CD4-positive, alpha-beta T cell treated with Interleukin-2 at 100 ng/mL for 4 hours (primary cell): ENCODE measurements at places on chromosomes 5 and 9.

DNA sequence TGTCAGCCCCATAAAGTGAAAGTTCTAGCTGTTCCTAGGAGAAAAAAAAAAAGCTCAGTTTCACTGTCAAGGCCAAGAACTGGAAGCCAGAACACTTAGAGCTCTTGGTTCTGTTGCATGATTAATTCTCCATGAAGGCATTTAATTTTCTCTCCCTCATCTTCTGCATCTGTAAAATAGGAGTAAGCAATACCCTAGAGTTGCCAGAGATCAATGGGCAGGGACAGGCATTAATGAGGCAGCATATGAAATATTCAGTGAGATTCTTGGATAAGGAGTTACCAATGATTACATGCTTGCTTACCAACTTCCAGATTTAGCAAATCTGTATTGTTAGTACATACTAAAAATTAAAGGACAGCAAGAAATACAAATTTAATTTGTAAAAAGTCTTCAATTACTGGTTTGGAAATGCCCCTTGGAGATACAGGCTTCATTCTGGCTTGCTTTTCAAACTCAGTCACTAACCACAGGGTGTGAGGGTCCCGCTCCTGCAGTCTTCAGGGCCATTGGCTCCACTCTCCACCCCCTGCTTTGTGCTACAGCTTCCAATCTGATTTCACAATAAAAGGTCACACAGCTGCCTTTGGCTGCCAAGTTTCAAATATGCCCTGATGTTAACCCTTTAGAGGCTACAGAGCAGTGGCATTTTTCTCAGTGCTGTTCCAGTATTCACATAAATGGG is 624.6 kb downstream of the BNC2 start:
- no peak for DNase-seq

- no peak for DNase-seq
Observed at GRCh38 chr5:112069329-112069728, 312.3 kb upstream of the NREP start.

GRCh38 chr9:20640331-20641187 is 18.3 kb upstream of the MLLT3 start:
- DNase-seq = peak; percentile 73

- DNase-seq = no peak
Observed at GRCh38 chr9:124559871-124560270, 52.7 kb upstream of the NR5A1 start.

- DNase-seq = no peak
Observed at GRCh38 chr5:78779771-78780616, 131.4 kb upstream of the LHFPL2 start.

DNA sequence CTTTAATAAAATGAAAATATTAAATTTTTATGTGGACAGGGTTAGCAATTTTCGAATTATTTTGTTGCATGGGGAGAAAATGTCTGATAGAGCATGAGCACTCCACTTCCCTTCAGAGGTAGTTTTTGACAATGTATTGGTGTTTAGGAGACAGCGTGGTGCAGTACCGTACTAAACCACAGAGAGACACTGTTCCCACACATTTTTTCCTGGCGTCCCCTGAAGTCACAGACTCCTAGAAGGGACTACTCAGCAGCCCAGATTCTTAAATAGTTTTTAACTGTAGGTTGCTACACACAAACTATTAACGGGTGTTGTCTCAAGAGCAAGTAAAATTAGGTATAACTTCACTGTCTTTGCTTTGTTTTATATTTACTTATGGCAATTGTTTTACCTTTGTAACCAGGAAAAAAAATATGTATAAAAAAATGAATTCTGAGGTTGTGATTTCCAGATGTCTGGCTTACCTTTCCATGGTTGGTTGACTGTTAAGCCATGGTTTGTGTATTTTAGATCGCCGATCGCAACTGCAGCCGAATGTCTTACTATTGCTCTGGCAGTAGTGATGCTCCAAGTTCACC is 171.2 kb downstream of the DOCK8 start:
- DNase-seq = peak; percentile 14

DNA sequence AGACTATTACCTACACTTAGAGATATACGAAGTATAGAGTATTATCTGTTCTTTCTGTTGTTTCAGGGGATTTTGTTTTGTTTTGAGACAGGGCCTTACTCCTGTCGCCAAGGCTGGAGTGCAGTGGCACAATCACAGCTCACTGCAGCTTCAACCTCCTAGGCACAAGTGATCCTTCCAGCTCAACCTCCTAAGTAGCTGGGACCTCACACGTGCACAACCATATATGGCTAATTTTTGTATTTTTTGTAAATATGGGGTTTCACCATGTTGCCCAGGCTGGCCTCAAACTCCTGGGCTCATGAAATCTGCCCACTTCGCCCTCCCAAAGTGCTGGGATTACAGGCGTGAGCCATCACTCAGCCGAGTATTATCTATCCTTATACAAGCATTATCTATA is 45.9 kb downstream of the SUSD1 start:
- no peak for DNase-seq

- DNase-seq = no peak
Observed at GRCh38 chr9:37406603-37407401, 15.7 kb upstream of the GRHPR start.

DNA sequence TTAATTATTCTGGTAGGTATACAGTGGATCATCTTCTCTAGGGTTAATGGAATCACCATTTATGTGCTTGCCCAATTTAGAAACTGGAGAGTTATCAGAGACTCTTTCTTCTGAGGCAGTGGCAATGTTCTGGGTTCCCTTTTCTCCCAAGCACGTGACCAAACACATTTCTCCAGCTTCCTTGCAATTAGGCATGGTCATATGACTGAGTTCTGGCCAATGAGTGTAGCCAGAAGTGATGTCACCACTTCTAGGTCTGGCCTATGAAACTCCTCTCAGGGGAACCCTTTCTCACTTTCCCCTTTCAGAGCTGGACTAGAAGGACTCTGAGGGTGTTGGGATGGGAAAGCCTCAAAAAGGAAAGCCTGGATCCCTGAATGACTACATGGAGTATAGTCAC is 172.0 kb downstream of the NSG2 start:
- no peak for DNase-seq

- no peak for DNase-seq
Observed at GRCh38 chr9:19030899-19031298, 2.1 kb downstream of the SAXO1 start.

GRCh38 chr5:87746341-87746740 is 333.6 kb upstream of the CCNH start:
- DNase-seq = no peak

- no peak for DNase-seq
Observed at GRCh38 chr5:142304013-142304701, 20.7 kb downstream of the SPRY4 start.

DNA sequence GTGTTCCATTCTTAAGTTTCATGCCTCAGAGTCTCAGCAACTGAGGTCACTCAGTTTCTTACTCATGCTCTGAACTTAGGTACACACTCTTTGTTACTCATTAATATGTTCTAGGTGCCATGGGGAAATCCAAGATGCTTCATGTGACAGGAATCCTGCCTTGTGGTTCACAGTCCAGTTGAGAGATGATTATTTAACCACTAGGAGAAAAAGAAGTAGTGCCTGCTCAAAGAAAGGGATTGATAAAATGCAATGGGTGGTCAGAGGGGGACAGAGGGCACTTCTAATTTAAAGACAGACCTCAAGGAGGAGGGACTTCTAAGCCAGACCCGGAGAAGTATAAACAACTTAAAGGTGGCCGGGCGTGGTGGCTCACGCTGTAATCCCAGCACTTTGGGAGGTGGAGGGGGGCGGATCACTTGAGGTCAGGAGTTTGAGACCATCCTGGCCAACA is 69.0 kb downstream of the UGCG start:
- DNase-seq = no peak

DNA sequence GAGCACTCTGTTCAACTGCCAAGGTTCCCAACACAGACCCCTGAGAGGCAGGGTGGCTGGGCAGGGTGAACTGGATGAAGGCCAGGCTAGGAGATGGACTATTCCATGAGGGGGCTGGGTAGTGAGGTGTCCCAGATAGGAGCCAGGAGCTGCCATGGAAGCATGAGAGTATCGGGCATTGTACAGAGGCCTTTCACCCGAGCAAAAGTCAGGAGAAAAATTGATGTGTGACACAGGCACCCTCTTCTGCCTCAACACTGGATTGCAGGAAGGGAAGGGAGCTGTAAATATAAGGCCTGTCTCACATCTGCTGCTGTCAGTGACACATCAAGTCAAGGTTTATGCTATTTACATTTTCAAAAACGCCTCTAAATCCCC is 74.6 kb downstream of the UBAP1 start:
- no peak for DNase-seq

GRCh38 chr5:89930591-89931392 is 478.8 kb downstream of the CETN3 start:
- no peak for DNase-seq

- DNase-seq = no peak
Observed at GRCh38 chr9:88196142-88196790, 58.0 kb upstream of the SPATA31C2 start.

GRCh38 chr9:84169240-84169639 is 171.3 kb downstream of the SLC28A3 start:
- no peak for DNase-seq

GRCh38 chr9:87285183-87285850 is 212.3 kb upstream of the DAPK1 start:
- DNase-seq = no peak

DNA sequence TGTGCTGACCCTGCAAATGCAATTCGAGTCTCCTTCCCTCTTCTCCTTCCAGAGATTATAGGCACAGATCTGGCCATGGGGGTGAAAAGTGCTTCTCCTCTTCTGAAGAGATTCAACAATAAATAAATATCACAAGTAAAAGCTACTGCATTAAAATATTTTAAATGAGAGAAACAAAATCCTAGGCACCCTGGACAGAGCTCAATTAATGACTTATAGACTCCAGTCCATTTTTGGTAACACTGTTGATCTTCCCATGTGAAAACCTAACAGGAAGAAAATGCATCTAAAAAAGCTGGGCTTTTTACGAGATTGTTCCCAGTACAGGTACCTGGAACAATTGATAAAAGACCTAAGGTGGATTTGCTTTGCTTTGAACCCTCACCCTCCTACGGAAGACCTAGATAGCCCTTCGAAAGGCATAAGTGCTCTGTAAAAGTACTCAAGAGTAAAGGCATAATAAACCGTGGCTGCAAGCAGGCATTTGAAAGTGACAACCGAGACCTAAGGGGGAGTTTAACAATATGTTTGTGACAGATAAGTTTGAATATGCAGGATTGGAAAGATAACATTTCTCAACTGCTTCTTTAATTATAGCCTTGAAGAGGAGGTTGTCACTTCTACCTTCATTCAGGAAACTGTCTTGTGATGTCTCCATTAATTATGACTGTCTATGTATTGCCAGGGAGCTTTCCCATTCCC is 29.4 kb upstream of the MED10 start:
- no peak for DNase-seq

DNA sequence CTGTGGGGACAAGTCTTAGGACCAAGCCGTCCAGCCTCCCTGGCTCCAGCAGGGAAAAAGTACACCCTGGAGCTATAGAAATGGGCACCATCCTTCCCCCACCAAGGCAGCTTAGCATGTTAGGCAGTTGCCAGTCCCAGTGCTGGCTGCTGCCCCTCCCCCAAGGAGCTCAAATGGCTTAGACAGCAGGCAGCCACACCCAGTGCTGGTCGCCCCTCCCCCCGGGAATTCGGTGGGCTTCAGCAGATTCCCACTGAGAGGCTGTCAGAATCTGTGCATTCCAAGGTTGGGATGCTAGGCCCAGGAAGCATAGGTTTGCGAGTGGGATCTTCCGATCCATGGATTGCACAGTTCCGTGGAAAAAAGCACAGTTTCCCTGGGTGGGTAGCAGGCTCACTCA is 105.2 kb upstream of the ITGA1 start:
- DNase-seq = no peak

- DNase-seq = no peak
Observed at GRCh38 chr5:127392762-127393161, 102.2 kb downstream of the MEGF10 start.

DNA sequence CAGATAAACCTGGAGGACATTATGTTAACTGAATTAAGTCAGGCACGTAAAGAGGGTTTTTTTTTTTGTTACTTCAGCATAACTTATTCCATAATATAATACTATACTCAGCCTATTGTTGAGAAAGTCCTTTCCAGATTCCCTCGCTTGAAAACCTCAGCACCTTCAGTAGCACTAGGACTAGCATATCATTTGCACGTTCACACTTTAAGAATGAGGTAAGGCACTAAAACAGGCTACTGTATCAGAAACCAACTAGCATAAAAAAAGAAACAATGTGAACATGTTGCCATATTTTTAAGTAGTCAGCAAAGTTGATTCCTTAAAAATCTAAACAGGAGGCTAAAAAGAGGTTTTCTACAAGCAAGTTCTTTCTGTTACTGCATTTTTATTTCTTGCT is 504.0 kb downstream of the PTPRD start:
- DNase-seq = no peak

DNA sequence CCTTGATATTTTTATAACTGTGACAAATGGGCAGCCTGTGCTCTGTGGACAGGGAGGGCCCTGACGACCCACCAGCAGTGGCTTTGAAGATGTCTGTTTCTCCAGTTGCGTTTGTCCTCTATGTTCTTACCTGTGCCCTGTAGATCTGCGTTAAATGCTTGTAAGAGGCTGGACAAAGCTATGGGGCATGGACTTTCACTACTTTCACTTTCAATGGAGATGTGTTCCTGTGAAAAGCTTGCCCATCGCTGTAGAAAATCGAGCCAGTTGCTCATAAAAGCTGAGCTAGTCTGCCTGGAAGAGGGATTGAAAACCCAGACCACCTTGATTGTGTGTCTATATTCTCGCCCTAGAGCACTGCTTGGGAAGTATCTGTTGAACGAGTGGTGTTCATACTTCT is 74.1 kb downstream of the PSAT1 start:
- no peak for DNase-seq

DNA sequence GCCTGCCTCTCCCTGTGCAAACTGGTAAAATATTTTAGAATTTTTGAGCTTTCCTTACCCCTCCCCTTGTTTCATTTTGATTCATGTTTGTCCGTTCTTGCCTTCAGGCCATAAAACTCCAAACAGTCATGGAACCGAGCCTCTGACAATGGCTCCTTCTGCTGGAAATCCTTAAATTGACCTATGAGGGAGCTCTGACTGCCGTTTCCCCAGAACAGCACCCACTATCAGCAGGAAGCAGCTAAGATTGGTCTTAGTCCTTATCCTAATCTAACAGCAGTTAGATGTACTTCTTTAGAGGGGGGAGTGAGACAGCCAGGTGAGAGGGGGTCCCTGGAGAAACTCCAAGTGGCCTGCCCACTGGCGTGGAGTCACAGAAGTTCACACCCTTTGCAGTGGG is 106.7 kb downstream of the FAM174A start:
- DNase-seq = no peak

DNA sequence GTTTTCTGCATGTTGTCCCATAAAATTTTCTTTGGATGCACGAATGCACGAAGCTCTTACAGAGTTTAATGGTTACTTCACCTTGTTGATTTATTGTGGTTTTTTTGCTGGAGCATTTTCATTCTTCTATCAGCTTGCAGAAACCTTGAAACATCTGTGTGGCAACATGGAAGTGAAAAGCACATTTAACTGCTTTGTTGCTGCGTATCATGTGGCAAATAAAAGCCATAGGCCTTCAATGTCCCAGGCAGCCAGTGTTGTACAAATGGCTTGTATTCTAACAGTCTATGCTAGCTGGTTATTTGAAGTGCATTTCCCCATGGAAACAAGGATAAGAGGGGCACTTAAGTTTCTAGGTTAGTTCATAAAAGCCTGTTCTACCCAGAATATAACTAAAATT is 42.5 kb upstream of the RASGRF2 start:
- no peak for DNase-seq

- DNase-seq = no peak
Observed at GRCh38 chr5:74422671-74423070, 217.9 kb downstream of the ENC1 start.
